Right ventricle myocardium superior (tissue), 1 donor: ENCODE measurements at places on chromosomes 5 and 9.

DNA sequence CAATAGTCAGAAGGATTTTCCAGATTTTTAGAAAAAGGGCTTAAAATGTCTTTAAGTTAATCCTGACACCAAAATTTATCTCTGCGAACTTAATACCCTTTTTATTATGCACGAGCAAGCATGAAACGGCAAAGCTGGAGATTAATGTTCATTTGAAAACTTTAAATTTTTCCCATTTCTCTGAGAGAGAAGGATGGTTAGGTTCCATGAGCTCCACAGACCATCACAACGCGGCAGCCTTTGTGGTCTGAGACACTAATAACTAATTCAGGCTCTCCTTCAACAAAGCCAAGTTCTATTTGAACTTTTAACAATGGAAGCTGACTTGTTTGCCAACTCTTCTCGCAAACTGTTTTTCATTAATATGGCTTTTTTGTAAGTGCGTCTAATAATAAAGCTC, 94.7 kb downstream of the MYO10 start:
- DNase-seq = no peak

DNA sequence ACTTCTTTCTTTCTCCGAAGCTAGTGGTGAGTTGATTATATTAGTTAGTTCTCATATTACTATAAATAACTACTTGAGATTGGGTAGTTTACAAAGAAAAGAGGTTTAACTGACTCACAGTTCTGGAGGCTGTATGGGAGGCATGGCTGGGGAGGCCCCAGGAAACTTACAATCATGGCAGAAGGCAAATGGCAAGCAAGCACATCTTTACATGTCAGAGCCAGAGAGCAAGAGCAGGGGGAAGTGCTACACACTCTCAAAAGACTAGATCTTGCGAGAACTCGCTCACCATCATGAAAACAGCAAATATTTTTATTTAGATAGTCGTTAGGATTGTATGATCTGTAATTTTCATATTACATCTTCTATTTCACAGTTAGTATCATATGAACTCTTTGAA, 711.2 kb downstream of the PTPRD start:
- DNase-seq = no peak

GRCh38 chr9:371349-371748, 156.7 kb downstream of the DOCK8 start:
- DNase-seq = no peak

GRCh38 chr9:120413121-120414048, 166.6 kb downstream of the CDK5RAP2 start:
- no peak for DNase-seq

GRCh38 chr5:55608595-55609349, 74.0 kb upstream of the PLPP1 start:
- DNase-seq = no peak

GRCh38 chr9:2337131-2337530, 284.5 kb upstream of the VLDLR start:
- DNase-seq = no peak
